ENCODE measurements at places on chromosomes 7 and 10.

- DNase-seq, result no peak
Observed at GRCh38 chr7:155377838-155378579, 79.9 kb upstream of the EN2 start.

GRCh38 chr7:149771720-149772240 lies 1.6 kb downstream of the ZNF467 start:
- DNase-seq, result peak; percentile 65

- no peak for DNase-seq
Observed at GRCh38 chr10:110850099-110850498, 21.6 kb upstream of the PDCD4 start.

DNA sequence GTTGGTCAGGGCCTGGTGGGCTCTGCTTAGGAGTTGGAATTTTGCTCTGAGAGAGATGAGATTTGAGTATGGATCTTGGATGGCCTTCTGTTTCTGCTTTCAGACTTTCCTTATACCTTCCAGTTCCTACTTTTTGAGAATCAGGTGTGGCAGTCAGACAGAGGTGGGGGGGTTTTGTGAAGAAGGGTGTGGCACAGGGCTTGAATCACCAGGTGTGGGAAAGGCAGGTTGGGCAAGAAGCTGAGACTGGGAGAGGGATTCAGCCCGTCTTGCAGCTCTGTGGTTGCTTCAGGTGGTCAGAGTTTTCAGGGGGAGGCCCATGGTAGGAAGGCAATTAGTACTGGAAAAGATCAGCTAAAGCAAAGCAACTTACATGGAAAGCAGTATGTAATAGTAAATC lies 340.2 kb downstream of the LRMDA start:
- DNase-seq, result no peak

DNA sequence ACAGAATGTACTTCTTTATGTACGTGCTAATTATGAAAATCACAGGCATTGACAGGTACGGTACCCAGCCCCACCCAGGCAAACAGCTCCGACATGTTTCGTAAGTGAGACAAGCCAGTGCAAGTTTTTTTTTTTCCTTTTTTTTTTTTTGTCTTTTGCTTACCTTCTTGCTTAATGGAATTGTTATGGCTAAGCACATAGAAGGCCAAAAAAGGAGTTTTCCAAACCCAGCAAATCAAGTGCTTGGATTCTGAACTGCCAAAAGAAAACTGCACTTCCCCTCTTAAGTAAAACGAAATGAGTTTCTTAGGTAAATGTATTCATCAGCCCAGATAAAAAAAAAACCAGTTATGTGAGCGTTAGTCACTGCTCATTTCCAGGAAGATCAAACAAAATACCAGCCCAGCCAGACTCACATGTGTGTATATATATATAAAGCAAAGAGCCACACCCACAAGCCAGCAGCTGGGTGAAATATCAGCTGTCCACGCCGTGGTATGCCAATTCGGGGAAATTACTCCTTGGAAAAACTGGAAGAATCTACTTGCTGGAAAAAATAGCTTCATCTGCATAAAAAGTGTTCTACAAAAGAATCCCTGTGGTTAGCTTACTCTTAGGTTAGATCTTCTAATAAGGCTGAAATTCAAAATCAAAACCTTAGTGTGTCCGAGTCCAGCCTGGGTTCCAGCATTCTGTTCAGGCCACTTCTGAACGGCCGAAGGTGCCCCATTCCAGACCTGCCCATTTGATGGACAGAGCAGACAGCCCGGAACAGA lies 8.0 kb downstream of the KLF6 start:
- peak; percentile 27 for DNase-seq

DNA sequence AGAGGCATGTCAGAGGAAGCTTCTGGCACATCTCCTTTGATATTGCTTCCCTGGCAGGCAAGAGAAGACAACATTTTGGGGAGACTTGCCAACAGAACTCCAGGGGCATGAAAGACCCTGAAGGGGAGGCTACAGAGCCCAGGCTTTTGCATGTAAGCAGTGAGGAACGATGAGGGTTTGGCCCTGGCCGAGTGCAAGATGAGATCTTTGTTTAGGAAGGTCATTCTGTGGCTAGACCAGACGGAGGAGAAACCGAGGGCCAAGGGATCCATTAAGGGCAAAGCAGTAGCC lies 3.8 kb downstream of the SVIL start:
- DNase-seq, result no peak

DNA sequence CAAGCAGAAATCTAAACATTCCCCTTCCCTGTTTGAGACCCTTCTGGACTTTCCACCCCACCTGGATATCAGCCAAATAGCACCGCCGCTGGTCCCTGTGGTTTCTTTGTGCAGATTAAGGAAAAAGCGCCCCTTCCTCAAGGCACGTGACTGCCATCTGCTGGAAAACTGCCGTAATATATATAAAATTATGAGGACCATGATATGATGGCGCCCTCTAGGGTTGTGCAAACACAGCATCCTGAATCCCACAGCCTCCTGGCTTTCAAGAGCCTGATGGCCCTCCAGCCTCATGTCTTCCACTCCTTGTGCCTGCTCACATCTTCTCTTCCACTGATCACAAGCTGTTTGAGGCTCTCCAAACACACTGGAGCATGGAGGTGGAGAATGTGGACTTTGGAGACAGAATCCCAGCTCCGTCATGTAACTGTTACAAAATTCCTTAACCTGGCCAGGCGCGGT lies 121.3 kb downstream of the MYL10 start:
- DNase-seq, result no peak

GRCh38 chr10:7481368-7481765 lies 70.5 kb upstream of the SFMBT2 start:
- DNase-seq, result no peak
